ENCODE measurements at places on chromosomes 4 and X.

DNA sequence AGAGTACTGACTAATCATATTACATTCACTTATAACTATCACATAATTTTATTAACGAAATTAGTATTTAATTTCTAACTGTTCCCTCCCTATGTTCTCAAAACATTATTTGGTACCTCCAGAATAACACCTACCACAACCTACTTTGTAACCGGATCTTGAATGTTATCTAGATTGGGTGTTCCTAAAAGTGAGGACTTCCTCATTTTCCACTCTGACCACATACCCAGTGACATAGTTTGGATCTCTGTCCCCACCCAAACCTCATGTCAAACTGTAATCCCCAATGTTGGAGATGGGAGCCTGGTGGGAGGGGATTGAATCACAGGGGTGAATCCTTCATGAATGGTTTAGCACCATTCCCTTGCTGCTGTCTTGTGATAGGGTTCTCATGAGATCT lies 21.8 kb downstream of the NR3C2 start:
- no peak for DNase-seq

DNA sequence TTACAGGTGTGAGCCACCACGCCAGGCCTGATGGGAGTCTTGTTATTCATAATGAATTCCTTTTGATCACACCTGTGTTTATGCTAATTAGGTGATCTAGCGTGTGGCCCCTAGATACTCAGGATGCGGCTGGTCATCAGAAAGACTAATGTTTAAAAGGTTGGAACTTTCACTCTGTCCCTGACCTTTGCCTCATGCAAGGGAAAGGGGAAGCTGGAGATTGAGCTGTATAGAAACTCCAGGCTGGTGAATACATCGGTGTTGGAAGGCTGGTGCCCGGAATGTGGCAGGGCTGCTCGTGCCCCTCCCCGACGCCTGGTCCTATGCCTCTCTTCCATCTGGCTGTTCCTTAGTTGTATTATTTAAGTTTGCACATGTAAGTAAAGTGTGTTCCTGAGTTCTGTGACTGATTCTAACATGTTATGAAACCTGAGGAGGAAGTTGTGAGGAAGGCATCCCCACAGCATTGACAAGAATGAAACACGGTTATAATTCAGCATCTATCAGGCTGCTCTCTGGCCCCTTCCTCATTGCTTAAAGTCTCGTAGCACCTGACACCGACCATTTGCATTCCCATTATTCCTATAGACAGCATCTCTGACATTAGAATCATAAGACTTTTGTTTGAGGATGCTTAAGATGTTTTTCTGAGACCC lies 28.9 kb downstream of the CASP3 start:
- DNase-seq, result no peak

- no peak for DNase-seq
Observed at GRCh38 chrX:37677243-37677642, 8.3 kb upstream of the XK start.

GRCh38 chr4:47531954-47532321 lies 46.9 kb downstream of the ATP10D start:
- DNase-seq, result no peak

DNA sequence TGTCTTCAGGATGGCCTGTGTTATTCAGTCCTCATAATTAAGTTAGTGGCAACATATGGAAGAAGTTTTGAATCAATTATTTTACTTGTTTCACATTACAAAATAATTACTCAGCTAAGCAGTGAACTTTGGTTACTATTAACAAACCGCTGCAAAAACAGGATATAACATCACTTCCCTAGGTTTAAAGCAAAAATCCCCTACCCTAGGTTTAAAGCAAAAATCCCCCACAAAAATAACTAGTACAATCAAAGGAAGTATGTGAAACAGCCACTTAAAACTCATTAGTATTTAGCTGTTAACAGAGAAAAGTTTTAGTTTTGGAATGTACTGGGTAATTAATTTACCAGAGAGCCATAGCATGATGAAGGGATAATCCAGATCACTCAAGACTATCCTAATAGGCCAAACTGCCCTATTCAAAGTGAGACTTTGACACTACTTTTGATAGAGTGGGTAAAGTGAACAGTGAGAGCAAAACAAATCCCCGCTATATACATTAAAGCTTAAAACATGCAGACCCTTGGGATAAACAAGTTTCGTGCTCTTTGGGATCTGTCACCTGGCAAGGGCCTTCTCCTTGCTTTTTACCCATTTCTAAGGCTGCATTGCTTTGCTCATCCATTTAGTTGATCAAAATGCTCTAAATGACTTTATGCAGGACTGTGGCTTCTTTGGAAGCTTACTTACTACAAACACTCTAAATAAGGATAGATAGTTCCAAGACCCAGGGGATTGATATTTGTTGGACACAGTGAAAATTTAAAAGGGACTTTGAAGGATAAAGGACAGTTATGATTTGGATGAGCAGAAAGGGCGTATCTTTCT lies 36.4 kb upstream of the GPR174 start:
- DNase-seq, result peak; percentile 1

GRCh38 chr4:3323071-3323481 lies 30.3 kb downstream of the RGS12 start:
- DNase-seq, result no peak

GRCh38 chrX:22124098-22124497 lies 92.0 kb downstream of the PHEX start:
- DNase-seq, result no peak

DNA sequence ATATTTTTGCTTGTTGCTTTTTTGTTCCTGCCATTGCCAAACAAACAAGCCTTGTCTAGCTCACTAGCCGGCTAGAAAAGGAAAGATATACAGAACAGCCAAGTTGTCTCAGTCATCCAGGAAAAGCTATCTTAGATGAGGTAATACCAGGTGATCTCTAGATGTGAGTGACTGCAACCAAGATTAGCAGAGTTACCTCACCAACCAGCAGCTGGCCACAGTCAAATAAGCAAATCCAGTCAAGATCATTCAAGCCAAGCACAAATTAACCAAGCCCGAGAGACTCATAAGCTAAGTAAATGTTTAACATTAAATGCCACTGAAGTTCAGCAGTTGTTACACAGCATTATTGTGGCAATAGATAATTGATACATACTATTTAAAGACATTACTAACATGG lies 108.6 kb downstream of the CENPC start:
- no peak for DNase-seq

DNA sequence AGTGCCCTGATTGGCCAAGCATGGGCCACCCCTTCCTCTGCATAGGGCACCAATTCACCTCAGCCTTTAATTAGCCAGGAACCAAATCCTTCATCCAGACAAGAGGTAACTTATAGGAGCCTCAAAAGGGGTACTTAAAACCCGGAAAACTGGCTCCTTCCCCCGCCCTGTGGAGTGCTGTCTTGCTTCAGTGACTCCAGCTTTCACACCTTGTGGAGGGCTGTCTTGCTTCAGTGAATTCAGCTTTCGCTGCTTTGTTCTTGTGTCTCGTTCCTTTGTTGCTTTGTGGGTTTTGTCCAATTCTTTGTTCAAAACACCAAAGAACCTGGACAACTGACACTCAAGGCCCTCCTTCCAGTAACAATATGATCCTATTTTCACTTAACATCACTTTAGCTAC lies 82.2 kb upstream of the FRG1 start:
- no peak for DNase-seq

DNA sequence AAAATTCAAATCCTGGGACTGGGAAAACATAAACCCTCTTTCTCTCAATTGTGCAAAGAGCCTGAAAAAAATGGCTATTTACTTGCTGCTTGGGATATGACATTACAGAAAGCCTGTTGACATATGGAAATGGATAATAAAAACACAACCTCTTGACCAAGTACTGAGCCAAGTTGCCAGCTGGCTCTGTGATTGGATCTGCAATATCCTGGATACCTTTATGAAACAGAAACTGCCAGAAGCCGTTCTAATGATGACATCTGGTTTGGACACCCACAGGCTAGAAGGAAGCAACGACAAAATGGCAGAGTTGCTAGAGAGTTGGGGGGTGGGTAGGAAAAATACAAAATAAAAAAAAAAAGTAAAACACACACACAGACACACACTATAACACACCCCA lies 481.4 kb downstream of the FAT4 start:
- DNase-seq, result no peak

- DNase-seq, result no peak
Observed at GRCh38 chr4:121373841-121374240, 7.0 kb downstream of the QRFPR start.

GRCh38 chrX:24480400-24480865 lies 15.3 kb downstream of the PDK3 start:
- no peak for DNase-seq

GRCh38 chrX:65034292-65034667 lies 58.0 kb upstream of the ZC4H2 start:
- DNase-seq, result no peak

GRCh38 chr4:81454948-81455347 lies 16.8 kb downstream of the RASGEF1B start:
- no peak for DNase-seq

DNA sequence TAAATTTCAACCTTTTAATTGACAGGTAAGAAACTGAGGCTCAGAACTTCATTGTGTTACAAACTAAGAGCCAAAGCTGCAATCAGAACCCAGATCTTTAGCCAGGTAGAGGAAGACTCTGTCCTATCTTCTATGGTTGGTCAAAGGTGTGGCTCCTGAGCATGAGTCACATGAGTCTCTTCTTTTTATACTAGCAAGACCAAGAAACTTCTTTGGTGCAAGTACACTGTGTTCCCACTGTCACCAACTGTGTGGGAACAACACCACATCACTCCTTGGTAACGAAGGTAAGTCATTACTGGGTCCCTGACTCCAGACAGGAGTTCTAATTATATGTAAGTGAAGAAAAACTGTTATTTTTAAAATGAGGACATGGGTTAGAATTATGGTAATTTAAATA lies 290.1 kb downstream of the INPP4B start:
- no peak for DNase-seq
